ENCODE measurements at places on chromosomes 5 and 9. TPM values are rescaled to one million over a fixed set of nuclear protein-coding genes. Genes with fewer than 3 reads are reported as not detected.
A peak's percentile ranks its signal among the peaks of the same experiment; 100 is the strongest.

DNA sequence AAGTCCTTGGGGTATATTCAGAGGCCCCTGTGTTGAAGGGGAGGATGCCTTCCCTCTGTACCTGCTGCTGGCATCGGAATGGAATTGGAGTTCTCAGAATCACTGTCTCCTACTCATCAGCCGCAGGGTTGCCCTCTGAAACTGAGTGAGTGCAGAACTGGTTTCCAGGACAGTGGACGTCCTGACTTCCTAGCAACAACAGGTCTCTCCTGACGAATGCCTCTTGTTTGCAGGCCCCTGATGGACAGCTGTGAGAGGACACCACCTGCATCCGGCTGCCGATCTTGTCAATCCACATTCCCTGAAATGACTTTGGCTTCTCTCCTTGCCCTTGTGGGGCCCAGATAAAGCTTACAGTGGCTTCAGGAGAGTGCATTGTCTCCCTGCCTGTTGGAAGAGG lies 274.5 kb downstream of the NSG2 start:
- DNase-seq: no peak

DNA sequence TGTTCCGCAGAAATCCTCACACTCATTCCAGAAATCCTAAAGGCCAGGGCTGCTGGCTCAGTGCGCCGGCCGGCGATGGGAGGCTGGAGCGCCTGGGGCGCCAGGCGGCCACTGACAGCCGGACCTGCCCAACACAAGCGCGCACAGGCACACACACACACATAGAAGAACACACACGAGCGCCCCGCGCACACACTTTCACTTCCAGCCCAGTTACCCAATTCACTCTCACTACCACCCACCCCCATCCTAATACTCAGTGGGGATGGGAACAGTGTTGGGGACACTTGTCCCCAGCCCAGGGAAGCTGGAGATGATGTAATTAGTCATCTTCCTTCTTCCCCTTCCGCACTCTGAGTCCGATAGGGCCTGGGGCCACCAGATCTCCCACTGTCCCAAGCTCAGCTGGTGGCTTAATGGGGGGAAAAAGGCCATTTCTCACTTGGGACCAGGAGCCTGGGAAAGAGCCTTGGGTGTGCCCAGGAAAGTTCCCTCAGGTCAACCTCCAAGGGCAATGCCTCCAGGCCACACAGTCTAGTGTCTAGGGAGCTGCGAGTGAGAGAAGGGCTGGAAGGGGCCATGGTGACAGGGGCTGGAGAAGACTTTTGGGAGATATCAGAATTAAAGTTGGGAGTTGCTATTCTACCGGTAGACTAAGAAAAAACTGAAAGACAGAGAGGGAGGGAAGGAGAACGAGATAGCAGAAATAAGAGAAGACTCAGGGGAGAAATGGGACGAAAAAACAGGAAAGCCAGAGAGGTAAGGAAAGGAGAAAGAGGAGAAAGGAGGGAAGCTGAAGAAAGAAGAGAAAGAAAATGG lies 1.7 kb downstream of the EBF1 start:
- DNase-seq: peak; percentile 76

- no peak for DNase-seq
Measured at GRCh38 chr5:57466544-57466943, 16.1 kb downstream of the ACTBL2 start.

DNA sequence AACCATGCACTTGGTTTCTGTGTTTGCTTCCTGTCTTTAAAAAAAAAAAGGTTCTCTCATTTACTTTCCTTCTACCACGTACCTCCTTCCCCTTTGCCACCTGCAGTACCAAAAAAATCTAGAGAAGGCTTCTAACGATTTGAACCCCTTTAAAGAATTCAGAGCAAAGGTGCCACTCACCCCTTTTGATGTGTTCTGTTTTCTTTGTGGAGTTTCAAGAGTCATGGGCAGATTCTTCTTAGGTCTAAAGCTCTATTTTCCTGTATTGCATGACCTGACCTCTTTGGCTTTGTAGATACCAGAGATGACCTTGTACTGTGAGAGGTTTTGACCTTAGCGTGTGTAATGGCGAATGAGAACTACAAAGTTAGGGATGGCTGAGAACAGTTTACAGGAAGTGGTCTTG lies 29.0 kb downstream of the TXNDC8 start:
- no peak for DNase-seq

KCNIP1 gene
- not detected for total RNA-seq

KLHL9 gene
- 5.0 TPM for total RNA-seq
